ENCODE measurements at places on chromosomes 4 and X.

DNA sequence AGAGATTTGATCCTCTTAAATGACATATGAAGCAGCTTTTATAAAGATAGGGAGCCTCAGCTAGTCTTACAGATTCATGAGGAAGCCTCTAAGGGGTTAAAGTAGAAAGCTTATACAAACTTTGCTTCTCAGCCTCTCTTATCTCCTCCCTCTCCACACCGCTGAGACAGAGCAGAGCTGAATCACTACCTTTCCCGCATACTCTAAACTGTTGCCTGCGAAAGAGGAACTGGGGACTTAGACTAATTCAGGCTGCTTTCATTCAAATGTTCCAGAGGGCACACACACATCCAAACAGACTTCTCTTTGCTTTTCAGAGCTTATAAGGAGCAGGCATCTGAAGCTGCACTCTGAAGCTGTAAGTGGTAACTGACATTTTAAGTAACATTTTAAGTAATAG is at the start of gene SERTM2:
Gene SERTM2, plus strand, starts transcription at position 169 of the 400 bp plus-strand sequence. CDS start 7,213 bp downstream, outside the sequence.
- no peak for DNase-seq

DNA sequence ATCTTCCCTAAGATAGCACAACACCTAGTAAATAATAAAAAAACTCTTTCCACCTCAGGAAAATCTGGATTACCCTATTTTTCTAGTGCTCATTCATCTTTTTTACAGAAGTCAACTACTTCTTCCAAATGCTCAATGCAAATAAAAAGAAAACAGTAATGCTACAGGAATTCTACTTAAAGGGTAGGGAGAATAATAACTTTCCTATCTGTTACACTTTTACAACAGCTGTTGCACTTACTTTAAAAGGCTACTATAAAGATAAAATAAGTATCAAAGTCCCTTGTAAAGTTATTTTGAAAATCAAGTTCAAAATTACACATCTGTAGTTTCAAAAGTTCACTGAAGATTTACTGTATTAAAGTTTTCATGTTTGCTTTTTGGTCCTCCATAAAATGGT is 37.6 kb downstream of the THOC2 start:
- DNase-seq = no peak

DNA sequence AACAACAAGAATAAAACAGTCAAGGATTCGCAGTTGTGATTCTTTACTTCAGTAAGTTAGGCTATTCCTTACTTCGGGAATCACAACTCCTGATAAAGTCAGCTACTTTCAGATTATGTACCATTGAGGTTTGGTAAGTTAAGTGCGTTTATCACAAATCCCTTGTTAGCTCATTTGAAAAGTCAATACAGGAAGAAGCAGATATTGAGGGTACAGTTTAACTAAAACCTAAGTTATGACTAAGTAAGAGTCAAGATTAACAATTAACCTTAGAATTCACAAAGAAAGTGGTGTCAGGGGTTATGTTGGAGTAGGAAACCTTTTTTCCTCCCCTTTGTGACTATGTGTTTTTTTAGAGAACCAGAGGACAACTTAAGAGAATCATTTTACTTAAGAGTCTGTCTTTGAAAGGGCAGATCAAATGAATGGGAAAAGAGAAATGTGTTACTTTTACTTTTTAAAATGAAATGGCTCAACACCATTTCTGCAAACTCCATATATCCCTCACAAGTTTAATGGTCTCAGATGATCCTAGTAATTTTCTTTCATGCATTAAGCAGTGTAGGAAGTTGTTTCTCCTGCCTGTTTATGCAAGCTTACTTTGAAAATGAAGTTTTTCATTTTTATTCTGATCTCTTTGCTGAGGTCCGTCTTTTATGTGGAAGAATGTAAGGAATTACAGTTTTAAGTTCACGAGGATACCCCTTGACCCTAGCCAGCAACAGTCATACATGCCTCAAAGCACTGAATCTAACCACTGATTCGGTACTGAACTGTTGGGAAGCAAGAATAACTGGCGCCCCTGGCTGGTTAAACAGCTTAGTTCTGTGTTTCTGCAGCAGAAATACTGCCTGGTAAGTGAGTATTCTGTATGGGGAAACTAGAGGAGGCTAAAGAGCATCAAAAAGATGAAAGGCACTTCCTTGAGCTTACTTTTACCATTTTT is 211.7 kb downstream of the SLC4A4 start:
- no peak for DNase-seq

DNA sequence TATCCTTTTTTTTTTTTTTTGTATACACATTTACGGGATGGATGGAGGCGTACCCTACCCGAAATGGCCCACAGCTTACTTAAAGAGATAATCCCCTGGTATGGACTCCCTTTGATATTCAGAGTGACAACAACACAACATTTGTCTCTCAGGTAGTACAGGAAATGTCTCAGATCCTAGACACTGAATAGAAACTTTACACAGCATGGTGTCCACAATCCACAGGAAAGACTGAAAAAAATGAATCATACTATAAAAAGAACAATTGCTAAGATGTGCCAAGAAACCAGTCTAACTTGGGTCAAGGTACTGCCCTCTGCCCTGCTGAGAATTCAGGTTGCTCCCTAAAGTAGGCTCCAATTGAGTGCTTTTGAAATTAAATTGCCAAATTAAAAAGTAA is 100.8 kb upstream of the LANCL3 start:
- no peak for DNase-seq

DNA sequence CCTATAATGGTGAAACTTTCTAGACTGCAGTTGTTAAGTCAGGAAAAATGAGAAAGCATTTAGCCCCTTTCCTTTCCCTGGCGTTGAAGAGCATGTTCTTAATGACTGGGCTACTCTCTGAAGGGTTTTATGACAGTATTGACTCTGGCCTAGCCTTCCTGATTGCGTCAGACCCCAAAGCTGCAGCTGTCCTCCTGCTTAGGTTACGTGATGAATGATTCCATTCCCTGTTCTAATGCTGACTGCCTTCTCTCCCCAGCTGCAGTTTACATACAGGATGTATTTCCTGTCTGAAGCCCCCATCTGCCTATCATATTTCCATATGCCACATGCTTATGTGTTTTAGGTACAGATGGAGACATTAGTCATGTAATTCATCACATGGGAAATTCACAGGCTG is 105.8 kb upstream of the EGFL6 start:
- no peak for DNase-seq

GRCh38 chrX:132837126-132837525 is 121.3 kb downstream of the HS6ST2 start:
- DNase-seq = no peak

GRCh38 chr4:8917868-8918783 is 46.5 kb upstream of the HMX1 start:
- DNase-seq = peak; percentile 30

- no peak for DNase-seq
Observed at GRCh38 chr4:14888790-14889572, 113.3 kb upstream of the CPEB2 start.

All from omental fat pad (tissue), 4 donors.